Hepatocyte (in vitro differentiated cells): ENCODE measurements at places on chromosomes 4 and X. TPM values are rescaled to one million over a fixed set of nuclear protein-coding genes. Genes with fewer than 3 reads are reported as not detected.
A peak's percentile ranks its signal among the peaks of the same experiment; 100 is the strongest.

DNA sequence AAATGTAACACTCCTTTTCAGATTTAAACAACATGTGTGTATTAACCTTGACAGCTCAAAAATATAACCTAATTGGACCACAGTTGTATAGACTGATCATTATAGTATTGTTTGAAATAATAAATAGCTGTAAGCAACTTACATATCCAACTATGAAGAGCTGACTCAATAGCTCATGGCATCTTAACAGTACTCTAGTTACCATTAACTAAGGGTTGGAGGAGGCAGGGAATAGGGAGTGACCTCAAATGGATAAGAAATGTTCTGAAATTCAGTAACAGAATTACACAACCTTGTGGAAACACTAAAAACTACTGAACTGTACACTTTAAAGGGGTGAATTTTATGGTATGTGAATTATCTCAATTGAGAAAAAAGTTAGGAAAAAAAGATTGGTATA, 136.5 kb upstream of the CPEB2 start:
- no peak for DNase-seq

DNA sequence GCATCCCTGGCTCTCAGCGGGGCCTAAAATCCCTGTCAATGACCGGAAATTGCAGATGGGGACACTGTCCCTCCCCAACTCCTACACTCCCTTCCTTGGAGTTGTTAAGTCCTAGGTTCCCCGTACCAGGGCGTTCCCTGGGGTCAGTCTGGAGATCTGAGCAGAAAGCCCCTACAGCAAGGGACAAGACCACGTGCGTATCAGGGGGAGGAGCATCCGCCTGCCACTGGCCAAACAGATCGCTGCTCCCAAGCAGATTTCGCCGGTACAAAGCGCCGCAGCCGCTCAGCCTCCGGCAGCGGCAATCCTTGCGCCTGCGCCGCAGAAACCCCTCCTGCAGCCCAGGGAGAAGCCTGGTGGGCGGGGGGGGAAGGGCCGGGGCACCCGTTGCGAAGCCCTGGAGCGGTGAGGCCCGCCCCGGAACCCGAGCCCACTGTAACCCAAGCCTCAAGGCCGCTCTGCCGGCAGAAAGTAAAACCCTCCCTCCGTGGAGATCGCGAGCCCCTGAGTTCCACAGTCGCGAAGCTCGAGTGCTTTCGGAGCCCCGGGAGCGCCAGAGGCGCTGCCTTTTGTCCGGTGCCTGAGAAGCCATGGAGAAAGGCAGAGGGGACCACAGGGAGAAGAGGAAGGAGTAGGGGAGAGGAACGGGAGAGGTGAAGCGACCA, 2.7 kb downstream of the CRMP1 start:
- DNase-seq, result peak; percentile 65

- no peak for DNase-seq
These were observed 508.6 kb upstream of the EPHA5 start for GRCh38 chr4:66178906-66179305.

DNA sequence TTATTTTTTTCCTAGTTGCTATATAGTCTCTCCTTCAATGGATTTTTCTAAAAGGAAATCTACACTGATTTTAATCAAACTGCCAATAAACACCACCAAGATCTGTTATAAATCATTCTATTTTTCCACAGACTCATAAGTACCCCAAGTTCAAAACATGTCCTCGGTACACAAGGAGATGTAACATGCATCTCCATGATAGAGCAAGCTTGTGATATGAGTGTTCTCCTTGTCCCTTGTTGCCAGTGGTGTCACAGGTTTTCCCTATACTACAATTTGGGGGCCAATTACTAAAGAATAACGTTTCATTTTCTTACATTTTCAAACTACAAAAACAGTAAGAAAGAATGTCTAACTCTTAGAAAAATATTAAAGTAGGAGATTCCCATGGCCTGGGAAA, 491 bp downstream of the ARHGEF6 start:
- no peak for DNase-seq

DNA sequence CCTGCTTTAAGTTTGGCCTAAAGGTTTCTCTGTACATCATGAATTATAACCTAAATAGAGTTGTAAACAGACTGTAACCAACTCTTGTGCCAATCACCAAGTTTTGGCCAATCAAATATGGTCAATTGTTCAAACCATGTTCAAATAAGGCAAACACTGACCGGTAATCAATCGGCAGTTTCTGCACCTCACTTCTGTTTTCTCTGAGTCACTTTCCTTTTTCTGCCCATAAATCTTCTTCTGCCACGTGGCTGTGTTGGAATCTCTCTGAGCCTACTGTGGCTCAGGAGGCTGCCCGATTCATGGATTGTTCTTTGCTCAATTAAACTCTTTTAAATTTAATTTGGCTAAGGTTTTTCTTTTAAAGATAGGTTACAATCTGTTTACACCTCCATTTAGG, 16.5 kb upstream of the ENPP6 start:
- no peak for DNase-seq

DNA sequence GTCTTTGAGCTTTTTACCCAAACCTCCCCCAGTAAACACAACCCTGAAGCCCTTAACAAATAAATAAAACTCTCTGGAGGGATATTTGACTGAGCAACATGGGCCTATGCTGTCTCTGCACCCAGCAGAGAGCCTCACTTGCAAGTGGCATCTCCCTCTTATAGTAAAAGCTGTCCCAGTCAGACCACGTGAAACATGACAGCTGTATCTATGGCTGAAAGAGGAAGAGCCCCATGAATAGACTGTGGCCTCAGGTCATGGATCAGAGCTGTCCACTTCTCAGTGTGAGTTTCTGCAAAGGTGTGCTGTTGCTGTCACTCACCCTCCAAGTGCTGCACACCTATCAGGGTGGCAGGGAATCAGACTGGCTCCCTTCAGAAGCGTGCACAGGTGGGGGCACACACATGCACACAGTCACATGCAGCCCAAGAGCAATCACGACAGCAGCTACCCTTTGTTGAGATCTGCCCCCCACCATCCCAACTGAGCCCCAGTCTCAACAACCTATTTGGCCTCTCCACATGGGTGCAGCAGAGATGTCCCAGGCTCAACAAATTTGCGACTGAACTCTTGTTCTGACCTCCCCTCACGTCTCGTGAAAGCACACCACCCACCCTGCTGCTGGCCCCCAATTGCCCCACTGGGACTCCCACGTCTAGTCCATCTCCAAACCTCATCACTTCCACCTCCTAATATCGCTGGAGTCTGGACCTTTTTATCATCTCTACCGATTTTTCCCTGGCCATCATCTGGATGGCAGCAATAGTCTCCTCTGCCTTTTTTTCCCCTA, 45.6 kb downstream of the NAT8L start:
- no peak for DNase-seq

- DNase-seq, result no peak
These were observed 57.1 kb downstream of the REELD1 start for GRCh38 chr4:146271466-146271865.

GRCh38 chr4:7557456-7557855, 122.7 kb upstream of the PSAPL1 start:
- DNase-seq, result peak; percentile 61

- DNase-seq, result no peak
These were observed 1.8 kb downstream of the SPIN4 start for GRCh38 chrX:63349307-63349706.

DNA sequence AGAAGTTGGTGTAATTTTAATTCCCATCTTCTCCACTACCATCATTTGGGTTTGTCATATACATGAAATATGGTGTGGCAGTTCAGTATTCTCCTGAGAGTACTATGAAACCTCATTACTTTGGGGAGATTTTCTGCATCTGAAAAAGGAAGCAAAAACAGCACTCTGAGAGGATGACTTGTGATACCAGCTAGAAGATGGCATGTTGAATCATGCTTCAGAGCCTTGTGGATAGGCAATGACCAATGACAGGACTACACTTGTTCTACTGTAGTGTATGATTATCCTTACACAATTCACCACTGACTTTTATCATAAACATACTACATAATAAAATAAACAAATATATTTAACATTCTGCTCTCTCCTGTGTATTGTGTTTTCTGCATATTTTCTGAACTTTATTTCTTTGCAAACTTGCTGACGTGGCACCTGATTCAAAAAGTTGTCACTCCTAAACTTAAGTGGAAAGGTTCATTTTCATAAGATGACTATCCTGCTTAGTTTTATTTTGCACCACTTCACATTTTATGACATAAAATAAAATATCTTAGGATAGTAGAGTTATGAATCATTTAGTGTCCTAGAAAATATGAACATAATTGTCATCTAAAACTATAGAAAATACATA, 991.3 kb downstream of the FSTL5 start:
- no peak for DNase-seq

- DNase-seq, result no peak
These were observed 10.1 kb downstream of the BRWD3 start for GRCh38 chrX:80799584-80799983.

DNA sequence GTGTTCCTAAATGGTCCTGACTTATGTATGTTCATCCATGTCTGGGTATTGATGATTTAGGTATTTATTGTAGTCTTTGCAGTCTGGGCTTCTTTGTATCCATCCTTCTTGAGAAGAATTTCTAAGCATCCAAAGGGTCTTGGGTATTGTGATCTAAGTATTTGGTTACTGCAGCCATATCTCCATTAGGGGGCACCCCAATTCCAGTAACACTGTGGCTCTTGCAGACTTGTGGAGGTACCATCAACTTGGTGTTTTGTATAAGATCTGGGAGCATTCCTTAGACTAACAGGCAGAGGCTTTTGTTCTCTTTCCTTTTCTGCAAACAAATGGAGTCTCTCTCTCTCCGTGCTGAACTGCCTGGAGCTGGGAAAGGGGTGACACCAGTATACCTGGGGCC, 113.7 kb upstream of the NEXMIF start:
- no peak for DNase-seq

DNA sequence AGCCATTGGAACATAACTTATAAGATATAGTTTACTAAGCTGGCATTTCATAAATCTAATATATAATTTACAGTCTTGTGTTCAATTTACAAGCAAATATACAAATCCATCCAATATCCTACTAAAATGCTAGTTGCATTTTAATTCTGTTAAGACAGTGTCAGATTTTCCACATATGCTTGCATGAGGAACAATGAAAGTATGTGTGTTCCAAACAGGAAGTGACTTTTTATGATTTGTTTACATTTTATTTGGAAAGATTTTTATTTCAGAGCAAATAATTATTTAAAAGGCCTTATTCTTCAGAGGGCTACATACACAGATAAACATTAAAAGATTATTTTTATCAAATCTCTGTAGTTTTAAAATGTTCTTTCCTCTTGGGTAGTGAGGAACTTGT, 130.1 kb downstream of the KLHL34 start:
- no peak for DNase-seq

GRCh38 chr4:128770807-128771206, 38.7 kb upstream of the JADE1 start:
- no peak for DNase-seq

GRCh38 chrX:12702509-12703091, 88.6 kb upstream of the PRPS2 start:
- DNase-seq, result no peak

DNA sequence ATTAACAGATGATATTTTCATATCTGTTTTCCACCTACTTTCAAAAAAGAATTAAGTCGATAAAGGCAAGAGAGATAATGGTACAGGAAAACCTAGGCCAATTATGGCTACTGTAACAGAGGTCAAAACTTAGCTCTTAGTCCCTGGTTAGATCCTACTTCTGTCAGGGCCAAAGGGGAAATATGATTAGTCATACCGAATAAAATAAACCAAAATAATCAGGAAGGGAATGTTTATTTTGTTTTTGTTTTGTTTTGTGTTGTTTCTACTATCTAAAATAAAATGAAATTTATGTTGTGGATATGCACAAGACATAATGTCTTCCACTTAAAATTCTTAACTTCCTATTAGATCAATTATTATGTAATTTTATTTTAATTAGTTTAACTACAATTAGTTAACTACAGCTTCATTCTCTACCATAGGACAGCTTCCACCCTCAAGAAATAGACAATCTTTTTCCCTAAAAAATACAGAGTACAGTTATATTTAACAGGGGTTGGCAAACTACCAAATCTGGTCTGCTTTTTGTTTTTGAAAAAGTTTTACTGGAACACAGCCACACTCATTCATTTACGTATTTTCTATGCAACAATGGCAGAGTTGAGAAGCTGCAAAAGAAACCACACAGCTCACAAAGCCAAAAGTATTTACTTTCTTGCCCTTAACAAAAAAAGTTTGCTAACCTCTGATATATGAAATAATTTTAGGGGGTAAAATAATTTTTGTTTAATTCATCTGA, 25.4 kb downstream of the TMEM47 start:
- peak; percentile 17 for DNase-seq

GRCh38 chr4:28518561-28519165, 1658.0 kb downstream of the STIM2 start:
- no peak for DNase-seq

DNA sequence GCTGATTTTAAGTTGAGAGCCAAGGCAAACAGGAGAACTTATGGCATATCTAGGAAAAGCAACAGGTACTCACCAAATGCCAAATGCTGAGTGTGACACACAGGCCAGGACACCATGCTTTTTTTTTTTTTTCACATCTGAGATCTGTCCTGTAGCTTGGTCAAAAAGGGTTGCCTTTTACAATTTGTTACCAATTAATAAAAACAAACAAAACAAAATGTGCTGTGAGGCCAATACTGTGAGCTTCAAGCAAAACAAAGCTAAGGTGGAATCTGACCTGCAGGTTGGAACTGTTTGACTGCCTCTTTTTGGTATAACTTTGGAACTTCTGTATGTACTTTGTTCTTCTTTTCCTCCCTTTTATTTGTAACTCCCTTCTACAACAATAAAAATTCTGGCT, 548.5 kb upstream of the IGFBP7 start:
- no peak for DNase-seq

GRCh38 chrX:85828771-85829170, 218.6 kb downstream of the CHM start:
- DNase-seq, result no peak

CCNA2 gene
- total RNA-seq, result 15.3 and 21.6 TPM in 2 replicates

PHKA1 gene
- 6.3 and 6.7 TPM in 2 replicates for total RNA-seq

OSTC gene
- total RNA-seq, result 372 and 422 TPM in 2 replicates

SMIM10L2A gene
- 7.0 and 7.2 TPM in 2 replicates for total RNA-seq

GAGE1 gene
- not detected in 2 replicates for total RNA-seq

EGFL6 gene
- 115 and 116 TPM in 2 replicates for total RNA-seq

SLC6A14 gene
- 0.72 and 2.7 TPM in 2 replicates for total RNA-seq

PF4V1 gene
- not detected in 2 replicates for total RNA-seq

CSAG2 gene
- not detected in 2 replicates for total RNA-seq
